ENCODE measurements at places on chromosomes 7 and 10. TPM values are rescaled to one million over a fixed set of nuclear protein-coding genes. Genes with fewer than 3 reads are reported as not detected.

GRCh38 chr10:73576890-73577591 lies 14.1 kb downstream of the USP54 start:
- no peaks in the 10 kb centered on the region for H3K27me3 ChIP-seq
- peak; percentile 7 for DNase-seq
- no peak overlapping the region for H3K4me3 ChIP-seq
- peaks cover 16% of the 10 kb centered on the region for H3K4me1 ChIP-seq
- H3K36me3 ChIP-seq, result no peaks in the 10 kb centered on the region

- peaks cover 34% of the 10 kb centered on the region for H3K4me1 ChIP-seq
- peak; percentile 45 for DNase-seq
- H3K27ac ChIP-seq, result 0 out of 2 replicates have a peak overlapping the region, but pooled peaks have one; percentile 10
- no peaks in the 10 kb centered on the region for H3K27me3 ChIP-seq
- no peaks in the 10 kb centered on the region for H3K36me3 ChIP-seq
These were observed 78.4 kb upstream of the EMX2 start for GRCh38 chr10:117464176-117464575.

DNA sequence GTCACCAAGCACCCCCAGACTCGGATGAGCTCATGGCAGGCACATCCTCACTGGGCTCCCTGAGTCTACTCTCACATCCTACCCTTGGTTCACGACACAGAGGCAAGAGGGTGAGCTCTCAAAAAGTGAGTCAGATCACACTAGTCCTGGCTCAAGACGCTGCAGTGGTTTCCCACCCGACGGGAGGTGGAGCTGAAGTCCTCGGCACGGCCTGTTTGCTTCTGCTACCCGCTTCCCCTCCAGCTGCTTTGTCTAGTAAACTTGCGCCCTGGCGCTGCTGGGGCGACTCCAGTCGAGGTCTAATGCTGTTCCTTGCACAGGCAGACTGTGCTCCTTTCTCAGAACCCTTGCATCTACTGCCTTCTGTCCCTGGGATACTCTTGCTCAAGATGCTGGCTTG lies 13.5 kb upstream of the SFMBT2 start:
- H3K36me3 ChIP-seq, result no peaks in the 10 kb centered on the region
- no peak for DNase-seq
- H3K4me1 ChIP-seq, result no peaks in the 10 kb centered on the region
- no peak overlapping the region for H3K27ac ChIP-seq

- no peak overlapping the region for H3K4me3 ChIP-seq
- H3K27ac ChIP-seq, result no peak overlapping the region
- no peaks in the 10 kb centered on the region for H3K36me3 ChIP-seq
- H3K4me1 ChIP-seq, result peaks cover 8% of the 10 kb centered on the region
- no peaks in the 10 kb centered on the region for H3K27me3 ChIP-seq
These were observed 31.1 kb downstream of the NET1 start for GRCh38 chr10:5443429-5443828.

DNA sequence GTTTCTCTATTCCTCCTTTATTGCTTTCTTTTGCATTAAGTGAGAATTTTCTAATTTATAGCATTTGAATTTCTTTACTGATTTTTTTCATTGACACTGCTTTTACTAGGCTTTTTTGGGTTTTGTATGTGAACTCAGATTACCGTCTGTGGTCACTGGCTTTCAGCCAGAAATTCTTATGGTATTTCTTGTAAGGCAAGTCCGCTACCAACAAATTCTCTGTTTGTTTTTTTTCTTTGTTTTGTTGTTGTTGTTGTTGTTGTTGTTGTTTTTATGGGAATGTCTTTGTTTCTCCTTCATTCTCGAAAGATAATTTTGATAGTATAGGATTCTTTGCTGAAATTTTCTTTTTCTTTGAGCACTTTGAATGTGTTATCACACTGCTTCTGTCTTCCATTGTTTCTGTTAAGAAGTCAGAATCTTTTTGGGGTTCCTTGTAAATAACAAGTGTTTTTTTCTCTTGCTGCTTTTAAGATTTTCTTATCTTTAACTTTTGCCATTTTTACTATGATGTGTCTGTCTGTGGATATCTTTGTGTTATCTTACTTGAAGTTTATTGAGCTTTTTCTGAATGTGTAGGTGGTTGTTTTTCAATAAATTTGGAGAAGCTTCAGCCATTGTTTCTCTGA lies 7.2 kb downstream of the NET1 start:
- no peaks in the 10 kb centered on the region for H3K36me3 ChIP-seq
- no peaks in the 10 kb centered on the region for H3K27me3 ChIP-seq
- H3K4me1 ChIP-seq, result peaks cover 12% of the 10 kb centered on the region

DNA sequence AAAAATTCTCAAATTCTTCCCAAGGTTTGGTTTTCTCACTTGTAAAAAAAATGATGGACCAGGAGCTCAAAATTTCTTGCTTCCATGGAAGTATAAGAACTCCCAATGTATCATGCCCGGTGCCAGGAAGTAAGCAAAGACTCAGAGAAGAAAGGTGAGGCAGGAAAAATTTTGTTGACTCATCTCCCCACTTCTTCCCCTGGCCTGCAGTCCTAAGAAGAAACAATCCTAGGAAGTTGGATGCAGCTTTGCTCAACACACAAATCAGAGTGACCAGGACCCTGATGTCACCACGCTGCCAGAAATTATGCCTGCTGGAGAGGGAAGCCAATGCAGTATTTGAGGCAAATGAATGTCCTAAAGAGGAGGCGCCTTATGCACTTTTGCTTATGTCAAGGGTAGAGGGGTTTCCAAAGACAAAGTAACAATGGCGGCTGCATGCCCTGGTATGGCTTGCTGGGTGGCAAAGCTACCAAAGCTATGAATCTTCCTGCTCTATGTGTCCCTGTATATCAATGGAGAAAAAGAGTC lies 163.6 kb downstream of the NEURL1 start:
- peaks cover 34% of the 10 kb centered on the region for H3K4me1 ChIP-seq
- no peak for DNase-seq
- H3K27me3 ChIP-seq, result no peaks in the 10 kb centered on the region
- no peak overlapping the region for H3K4me3 ChIP-seq
- peaks cover 32% of the 10 kb centered on the region for H3K36me3 ChIP-seq

DNA sequence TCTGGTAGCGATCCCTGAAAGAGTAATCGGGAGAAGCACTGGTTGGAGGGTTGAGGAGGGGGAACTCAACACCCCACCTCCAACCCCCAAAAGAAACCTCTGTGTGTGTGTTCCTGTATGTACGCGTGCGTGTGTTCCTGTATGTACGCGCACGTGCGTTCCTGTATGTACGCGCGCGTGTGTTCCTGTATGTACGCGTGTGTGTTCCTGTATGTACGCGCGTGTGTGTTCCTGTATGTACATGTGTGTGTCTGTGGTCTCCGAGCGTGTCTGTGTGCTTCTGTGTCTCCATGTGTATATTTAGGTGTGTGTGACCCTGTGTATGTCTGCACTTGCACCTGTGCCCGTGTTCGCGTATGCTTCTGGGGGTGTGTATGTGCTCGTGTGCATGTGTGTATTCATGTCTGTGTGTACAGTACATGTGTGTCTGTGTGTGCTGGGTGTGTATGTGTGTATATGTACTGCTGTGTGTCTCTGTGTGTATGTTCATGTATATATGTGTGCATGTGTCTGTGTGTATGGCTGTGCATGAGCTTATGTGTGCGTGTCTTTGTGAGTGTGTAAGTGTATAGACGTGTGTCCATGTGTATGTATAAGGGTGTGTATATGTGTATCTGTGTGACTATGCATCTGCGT lies 42.9 kb upstream of the KLF6 start:
- peak overlapping the region; percentile 83 for H3K27ac ChIP-seq
- H3K27me3 ChIP-seq, result no peaks in the 10 kb centered on the region
- peak overlapping the region; percentile 72 for H3K4me3 ChIP-seq
- no peaks in the 10 kb centered on the region for H3K36me3 ChIP-seq
- DNase-seq, result no peak

- H3K4me1 ChIP-seq, result no peaks in the 10 kb centered on the region
- H3K27ac ChIP-seq, result no peak overlapping the region
- H3K4me3 ChIP-seq, result no peak overlapping the region
- H3K27me3 ChIP-seq, result 0 out of 2 replicates have a peak, but pooled peaks cover 8% of the 10 kb centered on the region
These were observed 96.6 kb upstream of the CACUL1 start for GRCh38 chr10:118851062-118852035.

CALCR gene
- total RNA-seq, result not detected

SLIT1 gene
- not detected for total RNA-seq

ASB4 gene
- total RNA-seq, result not detected

PDE1C gene
- total RNA-seq, result 43.1 TPM

FAM25G gene
- total RNA-seq, result not detected

PHYHIPL gene
- not detected for total RNA-seq

NUTM2E gene
- not detected for total RNA-seq

PHKG1 gene
- 0.32 TPM for total RNA-seq

ACSM6 gene
- not detected for total RNA-seq

GOLGA7B gene
- total RNA-seq, result not detected

Data from GM23248 (cell line).